Stimulated activated CD4-positive, alpha-beta T cell treated with anti-CD3 and anti-CD28 coated beads, TNF-alpha, amount 100 ng/mL, for 1 hour (primary cell): ENCODE measurements at places on chromosomes 7 and 10.

DNA sequence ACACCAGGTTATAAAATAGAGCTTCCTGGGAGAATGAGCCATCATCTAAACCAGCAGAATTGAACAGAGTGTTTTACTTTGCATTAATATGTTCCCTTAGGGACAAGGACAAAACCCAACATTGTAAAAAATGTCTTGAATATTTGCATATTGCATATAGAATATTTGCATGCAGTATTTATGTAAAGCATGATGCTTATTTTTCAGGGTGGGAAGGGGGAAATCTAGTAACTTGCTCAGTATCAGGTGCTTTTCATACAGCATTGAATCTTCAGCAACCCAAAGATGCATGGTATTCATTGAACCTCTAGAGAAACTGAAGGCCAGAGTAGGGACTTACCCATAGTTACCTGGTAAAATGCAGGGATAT is 409.2 kb upstream of the ZMIZ1 start:
- DNase-seq, result no peak

DNA sequence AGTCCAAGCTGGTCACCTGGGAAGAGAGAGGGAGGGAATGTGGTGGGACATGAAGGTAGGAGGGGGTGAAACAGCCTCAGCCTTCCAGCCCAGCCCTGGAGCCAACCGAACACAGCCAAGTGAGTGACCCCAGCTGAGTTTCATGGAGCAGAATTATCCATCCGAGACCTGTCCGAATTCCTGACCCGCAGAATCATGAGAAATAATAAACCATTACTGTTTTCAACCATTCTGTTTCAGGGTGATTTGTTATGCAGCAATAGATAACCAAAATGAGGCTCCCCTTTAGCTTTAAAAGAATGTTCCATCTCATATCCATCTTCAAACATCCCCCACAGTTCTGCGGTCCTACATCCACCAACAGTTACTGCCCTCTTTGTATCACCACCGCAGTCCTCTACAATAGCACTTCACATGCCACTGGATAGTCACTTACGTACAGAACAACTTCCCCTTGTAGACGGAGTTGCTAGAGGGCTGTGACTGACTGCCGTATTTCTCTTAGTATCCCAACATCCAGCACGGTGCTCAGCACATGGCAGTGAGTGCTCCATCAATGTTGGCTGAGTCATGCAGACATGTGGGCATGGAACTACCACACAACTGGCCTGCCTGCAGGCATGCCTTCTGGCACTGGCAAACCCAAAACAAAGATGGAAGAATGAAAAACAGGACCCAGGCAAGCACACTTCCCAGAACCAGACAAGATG is 18.5 kb downstream of the KIAA1549 start:
- DNase-seq, result no peak

GRCh38 chr7:140990193-140990962 is 24.4 kb downstream of the MRPS33 start:
- DNase-seq, result no peak

DNA sequence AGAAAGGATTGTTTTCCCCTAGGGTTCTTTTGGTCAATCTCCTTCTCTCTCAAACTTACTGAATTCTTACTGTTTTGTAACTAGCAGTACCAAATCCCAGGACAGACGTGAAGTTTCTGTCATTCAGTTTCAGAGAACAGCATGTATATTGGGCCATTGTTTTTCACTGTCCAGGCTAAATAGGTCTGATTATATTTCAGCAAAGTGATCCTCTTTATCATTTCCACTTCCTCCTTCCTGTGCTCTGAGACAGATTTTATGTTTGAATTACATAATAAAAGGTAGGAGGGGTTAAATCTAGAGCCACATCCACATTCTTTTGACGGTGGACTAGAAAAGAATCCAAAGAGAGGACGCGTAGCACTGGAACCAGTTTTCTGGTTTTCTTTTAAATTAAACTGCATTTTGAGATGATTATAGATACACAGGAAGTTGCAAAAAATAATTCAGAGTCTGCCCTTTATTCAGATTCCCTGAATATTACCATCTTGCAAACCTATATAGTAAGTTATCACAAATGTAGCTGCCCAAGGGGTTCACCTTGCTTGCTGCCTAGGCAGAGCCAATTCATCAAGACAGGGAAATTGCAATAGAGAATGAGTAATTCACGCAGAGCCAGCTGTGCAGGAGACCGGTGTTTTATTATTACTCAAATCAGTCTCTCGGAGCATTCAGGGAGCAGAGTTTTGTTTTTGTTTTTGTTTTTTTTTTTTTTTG is 40.1 kb downstream of the AKR1E2 start:
- DNase-seq, result no peak

- peak; percentile 46 for DNase-seq
Measured at GRCh38 chr7:141702047-141702567, at the start of gene DENND11. Gene DENND11 (minus strand): TSS chr7:141702166. CDS start chr7:141702153, 13 bp downstream.

- DNase-seq, result no peak
Measured at GRCh38 chr7:20560325-20561180, 54.9 kb upstream of the ABCB5 start.

- no peak for DNase-seq
Measured at GRCh38 chr7:21377545-21377944, 50.3 kb upstream of the SP4 start.

- DNase-seq, result no peak
Measured at GRCh38 chr7:90401989-90402388, 1.3 kb upstream of the CLDN12 start.

DNA sequence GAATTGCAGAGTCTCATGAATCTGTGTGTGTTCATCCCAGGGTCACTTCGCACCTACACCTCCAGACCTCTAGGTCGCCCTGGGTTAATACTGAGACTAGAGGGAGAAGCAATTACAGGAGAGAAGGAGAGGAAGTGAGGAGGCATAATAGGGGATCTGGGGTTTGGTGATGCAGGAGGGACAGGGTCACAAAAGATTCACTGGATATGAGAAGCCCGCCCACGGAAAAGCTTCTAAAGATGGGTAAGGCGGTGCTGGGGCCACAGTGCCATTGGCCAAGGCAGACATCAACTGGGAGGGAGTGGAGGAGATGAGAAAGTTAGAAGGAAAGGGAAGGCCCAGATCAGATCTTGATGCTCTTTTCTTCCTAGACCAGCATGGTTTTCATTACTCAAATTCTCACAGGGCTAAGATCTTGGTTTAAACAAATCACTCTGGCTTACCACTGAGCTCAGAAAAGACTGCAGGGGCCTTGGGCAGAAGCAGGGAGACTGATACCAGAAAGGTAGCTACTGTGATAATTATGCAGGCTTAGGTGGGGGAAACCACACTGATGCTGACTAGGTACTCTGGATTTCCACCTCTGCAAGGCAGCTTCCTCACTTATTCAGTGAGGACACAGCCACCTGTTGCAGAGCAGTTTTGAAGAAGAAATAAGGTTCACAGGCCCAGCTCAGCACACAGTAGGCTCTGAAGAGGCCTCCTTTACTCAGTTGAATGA is 17.4 kb upstream of the ZNF273 start:
- DNase-seq, result no peak

GRCh38 chr10:124865676-124866075 is 64.1 kb downstream of the ABRAXAS2 start:
- no peak for DNase-seq

- DNase-seq, result no peak
Measured at GRCh38 chr7:39609113-39609934, 14.0 kb upstream of the RALA start.

DNA sequence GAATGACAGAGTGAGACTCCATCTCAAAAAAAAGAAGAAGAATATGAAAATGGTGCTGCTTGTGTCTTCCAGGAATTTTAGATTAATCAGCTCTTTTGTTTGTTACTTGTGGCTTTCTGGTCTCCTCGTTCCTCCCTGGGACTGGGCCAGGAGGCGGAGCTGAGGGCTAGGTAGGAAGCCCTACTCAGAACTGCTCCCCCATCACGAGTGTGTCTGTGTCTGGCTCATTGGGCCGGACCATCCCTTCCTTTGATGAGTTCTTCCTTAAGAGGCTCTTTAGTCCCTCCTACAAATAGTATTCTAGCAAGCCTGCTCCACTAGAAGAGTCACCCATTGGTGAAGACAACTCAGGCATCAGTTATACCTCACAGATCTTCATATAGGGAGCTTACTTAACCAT is 56.8 kb upstream of the YAE1 start:
- no peak for DNase-seq

- no peak for DNase-seq
Measured at GRCh38 chr7:7335215-7335614, 152.9 kb downstream of the C1GALT1 start.

GRCh38 chr10:104144931-104145330 is 23.0 kb downstream of the SFR1 start:
- DNase-seq, result no peak

GRCh38 chr10:125201791-125202622 is 41.6 kb upstream of the CTBP2 start:
- no peak for DNase-seq

GRCh38 chr7:27590416-27590815 is 72.3 kb downstream of the HIBADH start:
- no peak for DNase-seq

GRCh38 chr7:22972207-22972606 is 41.7 kb downstream of the HYCC1 start:
- no peak for DNase-seq

DNA sequence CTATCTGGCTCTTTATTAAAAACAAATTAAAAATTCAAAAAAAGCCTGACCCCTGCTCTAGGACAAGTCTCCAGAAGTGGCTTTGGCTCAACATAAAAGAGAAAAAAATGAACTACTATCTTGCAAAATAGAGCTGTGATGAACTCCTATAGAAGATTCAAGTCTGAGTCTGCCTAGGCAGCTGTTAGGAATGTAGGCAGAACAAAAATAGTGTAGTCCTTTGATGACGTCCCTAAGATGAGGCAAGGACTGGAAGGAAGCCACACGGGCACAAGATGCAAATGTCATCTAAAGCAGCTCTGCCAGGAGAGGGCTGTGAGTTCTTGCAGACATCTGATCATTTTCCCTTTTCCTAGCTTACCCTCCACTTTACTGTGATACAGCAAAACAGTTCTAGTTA is 20.5 kb downstream of the ASNS start:
- no peak for DNase-seq

GRCh38 chr10:24128066-24128730 is 80.7 kb upstream of the KIAA1217 start:
- no peak for DNase-seq

DNA sequence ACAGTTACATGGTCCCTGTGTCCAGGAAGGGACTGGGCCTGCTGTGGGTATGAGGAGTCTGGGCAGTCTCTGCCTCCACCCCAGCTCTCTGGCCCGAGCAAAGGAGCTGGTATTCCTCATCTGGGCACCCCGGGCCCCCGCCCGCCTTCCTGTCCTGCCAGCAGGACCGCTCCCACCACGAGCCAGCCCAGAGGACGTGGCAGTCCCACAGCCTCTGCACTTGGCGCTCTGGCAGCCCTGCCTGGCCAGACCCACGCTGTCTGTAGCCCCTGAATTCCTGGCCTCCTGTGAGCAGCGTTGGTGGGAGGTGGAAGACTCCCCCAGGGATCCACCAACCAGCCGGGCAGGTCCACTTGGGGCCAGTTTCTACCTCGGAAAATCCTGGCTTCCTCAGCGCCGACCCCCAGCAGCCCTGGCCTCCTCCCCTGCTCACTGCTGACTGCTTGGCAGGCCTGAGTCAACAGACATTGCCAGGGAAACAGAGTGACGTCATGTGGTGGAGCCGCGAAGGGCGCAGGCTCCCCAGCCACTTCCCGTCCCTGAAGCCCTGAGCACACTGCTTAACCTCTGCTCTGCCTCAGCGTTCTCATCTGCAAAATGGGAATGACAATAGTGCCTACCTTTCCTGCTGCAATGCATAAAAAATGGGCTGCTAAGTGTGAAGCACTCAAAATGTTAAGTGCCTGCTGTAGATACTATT is 21.6 kb upstream of the LIMK1 start:
- DNase-seq, result peak; percentile 43

DNA sequence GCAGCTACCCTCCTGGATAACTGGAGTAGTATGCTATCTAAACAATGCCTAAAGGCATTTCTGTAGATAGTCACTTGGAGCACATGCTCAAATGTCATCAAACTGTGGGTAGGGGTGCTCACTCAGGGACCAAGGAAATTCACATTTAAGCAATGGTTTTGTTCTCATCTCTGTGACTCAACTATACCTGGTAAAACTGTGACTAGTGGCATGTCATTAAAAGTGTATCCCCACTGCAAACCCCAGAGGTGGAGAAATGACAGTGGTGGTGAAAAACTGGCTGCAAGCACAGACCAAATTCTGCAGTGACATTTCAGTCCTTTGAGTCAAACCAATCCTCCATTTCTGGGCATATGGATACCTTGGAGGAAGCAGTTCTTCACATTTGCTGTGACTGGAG is 134.2 kb upstream of the EFCAB10 start:
- no peak for DNase-seq

DNA sequence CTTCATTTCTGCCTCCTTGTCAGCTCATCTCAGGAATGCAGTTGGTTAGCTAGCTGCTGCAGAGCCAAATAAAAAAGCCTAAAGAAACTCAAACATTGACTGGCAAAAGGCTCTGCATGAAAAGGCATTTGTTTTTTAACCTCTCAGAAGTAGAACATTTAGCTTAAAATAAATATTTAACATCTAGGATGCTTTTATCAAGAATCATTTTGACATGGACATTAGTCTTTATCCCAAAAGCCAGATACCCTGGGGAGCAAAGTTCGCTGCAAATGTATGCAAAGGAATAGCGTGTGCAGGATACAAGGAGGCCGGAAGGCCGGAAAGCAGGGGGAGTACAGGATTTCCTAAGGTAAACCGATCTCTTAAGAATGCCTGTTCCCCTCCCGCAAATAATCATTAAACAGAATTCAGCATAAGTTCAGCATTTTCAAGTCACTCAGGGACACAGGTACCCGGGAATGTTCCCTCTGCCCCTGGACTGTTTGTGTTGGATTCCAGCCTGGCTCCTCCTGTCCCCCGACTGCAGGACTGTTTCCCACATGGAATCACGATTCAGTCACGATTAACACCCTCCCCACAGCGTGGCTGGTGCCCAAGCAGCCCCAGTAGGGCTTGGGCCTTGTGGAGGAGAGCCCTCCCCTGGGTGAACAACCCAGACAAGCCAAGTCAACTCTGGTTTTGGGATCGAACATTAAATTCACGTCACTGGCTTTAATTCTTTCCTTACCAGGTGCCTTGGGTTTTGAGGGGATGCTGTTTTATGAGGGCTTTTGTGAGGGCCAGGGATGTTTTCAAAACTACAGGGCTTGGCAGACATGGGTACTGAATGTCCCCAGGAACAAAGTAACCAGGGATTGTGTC is 97.8 kb downstream of the HIPK2 start:
- DNase-seq, result no peak

DNA sequence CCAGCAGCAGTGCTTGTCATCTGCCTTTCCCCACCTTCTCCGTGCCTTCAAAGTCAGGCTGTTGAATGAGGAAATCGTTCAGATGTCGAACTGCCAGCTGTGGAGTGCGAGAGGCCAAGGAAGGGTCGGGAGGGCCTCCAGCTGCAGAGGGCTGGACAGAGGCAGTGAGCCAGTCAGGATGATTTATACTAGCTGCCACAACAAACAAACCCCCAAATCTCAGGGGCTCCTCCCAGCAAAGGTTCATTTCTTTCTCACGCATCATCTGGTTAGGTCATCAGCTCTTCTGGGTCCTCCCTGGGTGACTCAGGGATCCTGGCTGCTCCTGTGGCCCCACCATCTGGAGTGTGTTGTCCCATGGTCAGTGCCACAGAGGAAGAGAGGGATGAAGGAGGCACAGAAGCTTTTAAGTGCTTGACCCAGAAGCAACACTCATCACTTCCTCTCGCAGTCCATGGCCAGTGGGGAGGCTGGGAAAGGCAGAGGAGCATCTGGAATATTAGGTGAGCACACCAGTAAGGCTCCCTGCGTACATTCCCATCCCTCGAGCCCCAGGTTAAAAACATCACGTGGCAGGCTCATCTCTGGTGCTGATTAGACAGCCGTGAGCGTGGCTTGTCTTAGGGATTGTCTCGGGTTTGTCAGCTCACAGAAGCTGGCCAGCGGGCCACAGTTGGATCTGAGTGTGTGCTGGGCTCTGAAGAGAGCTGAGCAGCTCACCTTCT is 140.7 kb downstream of the RGS10 start:
- no peak for DNase-seq
